Activated CD8-positive, alpha-beta T cell treated with anti-CD3 and anti-CD28 coated beads, Interleukin-2, amount 10 ng/mL, durations not matched to agents 7 days and 5 days (primary cell): ENCODE measurements at places on chromosomes 13 and 19. TPM values are rescaled to one million over a fixed set of nuclear protein-coding genes. Genes with fewer than 3 reads are reported as not detected.

Gene CLDND2
- total RNA-seq, result 8.5 TPM

GRCh38 chr13:98892077-98892476 is 85.8 kb downstream of the DOCK9 start:
- H3K4me1 ChIP-seq, result peaks cover 15% of the 10 kb centered on the region
- H3K27ac ChIP-seq, result no peak overlapping the region
- peaks cover 42% of the 10 kb centered on the region for H3K36me3 ChIP-seq
- no peaks in the 10 kb centered on the region for H3K27me3 ChIP-seq

DNA sequence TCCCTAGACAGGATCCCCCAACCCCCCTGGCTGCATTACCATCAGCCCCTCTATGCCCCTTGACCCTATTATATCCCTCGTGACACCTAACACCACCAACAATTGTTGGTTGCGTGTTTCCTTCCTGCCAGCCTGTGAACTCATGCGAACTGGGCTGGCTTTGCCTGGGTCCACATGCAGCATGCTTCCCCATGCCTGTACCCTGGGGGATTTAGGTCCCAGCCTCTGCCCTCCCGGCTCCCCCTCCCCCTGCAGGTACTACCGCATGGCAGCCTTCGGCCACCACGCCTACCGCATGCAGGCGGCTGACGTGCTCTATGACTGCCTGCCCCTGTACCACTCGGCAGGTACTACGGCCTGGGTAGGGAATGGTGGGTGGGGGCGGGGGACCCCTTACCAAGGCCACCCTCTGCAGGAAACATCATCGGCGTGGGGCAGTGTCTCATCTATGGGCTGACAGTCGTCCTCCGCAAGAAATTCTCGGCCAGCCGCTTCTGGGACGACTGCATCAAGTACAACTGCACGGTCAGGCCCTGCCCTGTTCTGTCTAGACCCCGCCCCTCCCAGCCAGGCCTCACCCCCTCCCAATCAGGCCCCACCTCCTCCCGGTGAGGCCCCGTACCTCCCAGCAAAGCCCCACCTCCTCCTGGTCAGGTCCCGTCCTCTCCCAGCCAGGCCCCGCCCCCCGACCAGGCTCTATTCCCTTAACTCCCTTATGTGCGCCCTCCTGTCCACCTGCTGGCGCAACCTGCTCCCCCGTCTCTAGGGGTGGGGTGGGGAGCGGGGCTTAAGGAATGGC is 18.5 kb downstream of the SLC27A1 start:
- H3K4me3 ChIP-seq, result peak overlapping the region; percentile 73
- H3K27ac ChIP-seq, result peak overlapping the region; percentile 92
- H3K36me3 ChIP-seq, result peaks cover 7% of the 10 kb centered on the region

DNA sequence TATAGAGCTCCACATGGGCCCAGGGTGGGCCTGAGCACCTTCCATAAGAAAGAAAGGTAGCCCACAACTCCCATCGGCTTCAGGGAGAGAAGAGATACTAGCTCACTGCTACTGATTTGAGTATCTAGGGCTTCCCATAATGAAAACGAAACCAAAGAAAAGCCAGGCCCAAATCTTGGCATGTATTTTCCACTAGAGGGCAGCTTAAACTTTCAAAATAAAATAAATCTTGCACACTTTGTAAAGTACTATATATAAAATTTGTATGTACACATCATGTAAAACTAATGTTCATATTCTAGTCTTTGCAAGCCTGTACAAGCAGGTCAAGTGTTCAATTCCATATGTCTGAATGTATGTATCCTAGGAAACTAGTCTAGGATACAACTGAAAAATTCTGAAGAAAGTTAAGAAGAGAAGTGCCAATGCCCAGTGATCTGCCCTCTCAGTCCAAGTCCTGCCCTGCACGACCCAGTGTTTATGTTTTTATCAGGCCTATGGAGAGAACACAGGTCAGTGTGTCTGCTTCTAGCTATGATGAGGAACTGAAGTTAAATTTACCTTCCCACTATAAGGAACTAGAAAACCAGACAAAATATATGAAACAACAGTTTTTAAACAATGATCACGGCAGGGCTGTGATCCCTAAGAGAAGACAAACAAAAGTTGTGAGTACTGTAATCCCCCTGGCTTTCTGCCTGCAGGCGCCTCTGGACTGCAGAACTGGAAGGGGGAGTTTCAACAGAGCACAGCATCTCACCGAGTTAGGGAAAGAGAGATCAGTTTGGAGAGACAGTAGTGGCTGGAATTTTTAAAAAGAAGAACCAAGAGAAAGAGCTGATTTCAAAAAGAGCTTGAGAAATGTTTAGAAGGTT is 475.7 kb downstream of the UQCRFS1 start:
- no peak overlapping the region for H3K4me3 ChIP-seq
- H3K27ac ChIP-seq, result peak overlapping the region; percentile 56
- H3K36me3 ChIP-seq, result no peaks in the 10 kb centered on the region
- DNase-seq, result peak; percentile 35
- H3K4me1 ChIP-seq, result peaks cover 5% of the 10 kb centered on the region

GRCh38 chr19:46018729-46019251 is 4.1 kb downstream of the PGLYRP1 start:
- H3K27ac ChIP-seq, result no peak overlapping the region
- H3K27me3 ChIP-seq, result peaks cover 17% of the 10 kb centered on the region
- DNase-seq, result no peak
- H3K36me3 ChIP-seq, result peaks cover 14% of the 10 kb centered on the region

GRCh38 chr19:1551068-1552040 is 16.8 kb downstream of the MEX3D start:
- no peaks in the 10 kb centered on the region for H3K36me3 ChIP-seq
- H3K27ac ChIP-seq, result no peak overlapping the region
- DNase-seq, result no peak
- peaks cover 6% of the 10 kb centered on the region for H3K27me3 ChIP-seq
- H3K4me1 ChIP-seq, result peaks cover under 1% of the 10 kb centered on the region
- no peak overlapping the region for H3K4me3 ChIP-seq

DNA sequence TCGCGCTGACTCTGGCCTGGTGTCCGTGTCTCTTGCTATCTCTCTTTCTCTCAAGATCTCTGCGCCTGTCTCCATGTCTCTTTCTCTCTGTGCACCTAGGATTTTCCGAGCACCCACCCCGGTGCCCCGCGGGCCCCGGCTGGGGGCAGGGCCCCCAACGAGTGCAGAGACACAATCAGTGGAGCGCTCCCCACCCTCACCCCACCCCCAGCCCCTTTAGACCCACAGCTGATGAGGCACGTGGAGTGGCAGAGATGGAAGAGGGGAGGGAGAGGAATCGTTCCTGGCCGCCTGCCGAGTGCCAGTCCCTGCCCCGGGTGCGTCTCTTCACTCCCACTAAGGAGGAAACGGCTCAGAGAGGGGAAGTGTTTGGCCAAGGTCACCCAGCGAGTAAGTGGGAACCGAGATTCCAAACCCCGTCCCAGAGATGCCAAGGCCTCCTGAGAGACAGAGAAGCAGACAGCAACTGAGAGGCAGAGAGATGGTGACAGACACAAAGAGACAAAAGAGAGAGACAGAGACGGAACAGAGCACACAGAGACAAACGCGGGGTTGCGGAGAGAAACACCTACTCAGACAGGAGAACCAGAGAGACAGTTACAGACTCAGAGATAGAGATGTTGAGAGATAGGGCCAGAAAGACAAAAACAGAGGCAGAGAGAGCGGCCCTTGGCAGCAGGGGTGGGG is 626 bp upstream of the BCL3 start:
- DNase-seq, result no peak
- H3K27me3 ChIP-seq, result peaks cover 5% of the 10 kb centered on the region
- peaks cover 32% of the 10 kb centered on the region for H3K36me3 ChIP-seq

DNA sequence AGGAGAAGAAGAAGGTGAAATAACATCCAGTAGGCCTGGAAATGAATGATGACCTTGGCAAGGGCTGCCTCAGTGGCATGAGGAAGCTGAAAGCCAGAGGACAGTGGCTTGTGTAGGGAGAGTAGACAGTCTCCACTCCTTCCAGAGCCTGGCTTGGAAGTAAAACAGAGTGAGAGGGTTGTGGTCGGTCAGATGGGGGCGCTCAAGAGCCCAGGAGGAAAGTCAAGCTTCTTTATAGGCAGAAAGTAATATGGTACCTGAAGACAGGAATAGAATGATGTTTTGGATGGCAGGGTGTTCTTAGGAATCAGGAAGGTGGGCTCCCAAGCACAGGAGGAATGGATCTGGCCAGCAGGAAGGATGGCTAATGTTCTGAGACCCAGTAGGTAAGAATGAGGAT is 75.1 kb upstream of the TSC22D1 start:
- no peak overlapping the region for H3K27ac ChIP-seq
- H3K4me1 ChIP-seq, result peaks cover 15% of the 10 kb centered on the region
- no peak overlapping the region for H3K4me3 ChIP-seq
- DNase-seq, result no peak
- peaks cover 11% of the 10 kb centered on the region for H3K27me3 ChIP-seq
- H3K36me3 ChIP-seq, result no peaks in the 10 kb centered on the region

DNA sequence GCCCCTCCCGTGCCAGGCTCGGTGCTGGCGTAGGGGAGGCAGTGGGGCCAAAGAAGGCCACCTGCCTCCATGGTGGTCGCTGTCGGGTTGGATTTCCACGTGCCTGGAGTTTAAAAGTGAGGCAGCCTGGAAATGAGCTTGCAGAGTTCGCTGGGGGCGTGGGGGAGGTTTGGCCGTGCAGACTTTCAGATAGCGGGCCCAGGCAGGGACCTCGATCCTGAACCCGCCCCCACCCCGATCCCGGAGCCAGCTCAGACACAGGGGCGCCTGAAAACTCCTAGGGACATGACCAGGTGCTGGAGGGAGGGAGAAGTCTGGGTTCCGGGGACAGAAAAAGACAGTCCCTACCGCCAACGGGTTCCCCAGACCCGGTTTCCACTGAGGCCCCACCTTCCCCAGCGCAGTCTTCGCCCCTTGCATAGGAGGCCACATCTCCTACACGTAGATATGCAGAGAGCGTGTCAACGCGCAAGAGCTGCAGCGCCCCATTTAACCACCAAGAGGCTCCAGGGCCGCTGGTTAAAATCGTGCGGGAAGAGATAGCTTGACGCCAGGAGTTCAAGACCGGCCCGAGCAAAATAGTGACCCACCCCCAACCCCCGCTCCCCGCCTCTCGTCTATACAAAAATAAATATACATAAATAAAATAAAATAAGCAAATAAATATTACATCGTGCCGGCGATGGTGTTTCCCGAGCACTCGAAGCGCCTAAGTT is 8.5 kb downstream of the CCDC8 start:
- peaks cover 56% of the 10 kb centered on the region for H3K27me3 ChIP-seq
- no peak overlapping the region for H3K27ac ChIP-seq
- H3K36me3 ChIP-seq, result no peaks in the 10 kb centered on the region
- H3K4me1 ChIP-seq, result peaks cover 15% of the 10 kb centered on the region
- no peak overlapping the region for H3K4me3 ChIP-seq
- peak; percentile 40 for DNase-seq

GRCh38 chr19:30319411-30319810 is 52.8 kb upstream of the ZNF536 start:
- H3K4me1 ChIP-seq, result no peaks in the 10 kb centered on the region
- H3K27ac ChIP-seq, result no peak overlapping the region
- no peaks in the 10 kb centered on the region for H3K36me3 ChIP-seq
- DNase-seq, result no peak

GRCh38 chr13:25167382-25168174 is 4.5 kb downstream of the AMER2 start:
- H3K4me1 ChIP-seq, result peaks cover 11% of the 10 kb centered on the region
- H3K36me3 ChIP-seq, result peaks cover 5% of the 10 kb centered on the region
- no peak overlapping the region for H3K4me3 ChIP-seq

- H3K27me3 ChIP-seq, result no peaks in the 10 kb centered on the region
- peak; percentile 57 for DNase-seq
- no peaks in the 10 kb centered on the region for H3K36me3 ChIP-seq
These were observed 24.6 kb downstream of the CCNE1 start for GRCh38 chr19:29836409-29836825.

DNA sequence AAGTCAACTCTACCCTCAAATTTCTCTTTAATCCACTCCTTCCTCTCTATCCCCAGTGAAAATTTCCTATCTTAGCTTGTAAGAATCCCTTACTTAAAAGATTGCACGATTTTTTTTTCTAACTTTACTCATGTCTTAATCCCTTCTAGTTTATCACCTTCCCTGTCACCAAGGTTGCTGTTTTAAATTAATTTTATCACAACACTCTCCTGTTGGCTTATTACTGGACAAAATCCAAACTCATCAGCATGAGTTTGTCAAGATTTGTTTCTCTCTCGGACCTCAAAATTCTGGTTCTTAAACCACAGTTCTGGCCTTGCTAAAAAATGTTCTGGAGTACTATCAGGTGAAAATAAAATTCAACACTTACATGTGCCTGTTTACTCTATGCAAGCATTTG is 959.1 kb upstream of the SLC10A2 start:
- no peak for DNase-seq
- H3K27me3 ChIP-seq, result no peaks in the 10 kb centered on the region
- H3K27ac ChIP-seq, result no peak overlapping the region
- no peaks in the 10 kb centered on the region for H3K36me3 ChIP-seq

Gene S1PR5
- 0.89 TPM for total RNA-seq

- no peak overlapping the region for H3K27ac ChIP-seq
- no peak for DNase-seq
- peaks cover 10% of the 10 kb centered on the region for H3K4me1 ChIP-seq
- no peaks in the 10 kb centered on the region for H3K27me3 ChIP-seq
- no peak overlapping the region for H3K4me3 ChIP-seq
These were observed 99.0 kb upstream of the TNFSF11 start for GRCh38 chr13:42474954-42475353.

GRCh38 chr19:29927944-29928625 is 14.0 kb upstream of the URI1 start:
- H3K27ac ChIP-seq, result no peak overlapping the region
- no peaks in the 10 kb centered on the region for H3K4me1 ChIP-seq
- no peaks in the 10 kb centered on the region for H3K36me3 ChIP-seq
- peaks cover 3% of the 10 kb centered on the region for H3K27me3 ChIP-seq
- no peak for DNase-seq
